ENCODE measurements at places on chromosomes 16 and 17.

DNA sequence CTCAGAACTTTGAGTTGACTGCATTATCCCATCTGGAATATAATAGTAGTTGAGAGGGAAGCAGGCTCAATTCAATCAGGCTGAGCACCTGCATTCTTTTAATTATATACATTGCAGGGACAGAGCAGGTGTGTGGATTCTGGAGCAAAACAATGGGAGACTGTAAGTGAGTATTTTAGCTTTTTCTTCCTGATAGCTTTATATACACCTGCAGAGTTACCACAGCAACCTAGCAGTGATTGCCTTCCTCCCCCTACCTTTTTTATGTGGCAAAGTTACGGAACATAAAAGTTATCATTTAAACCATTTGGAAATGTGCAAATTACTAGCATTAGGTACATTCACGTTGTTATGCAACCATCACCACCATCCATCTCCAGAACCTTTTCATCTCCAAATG is 25.4 kb upstream of the RHOT1 start:
- no peak for DNase-seq

DNA sequence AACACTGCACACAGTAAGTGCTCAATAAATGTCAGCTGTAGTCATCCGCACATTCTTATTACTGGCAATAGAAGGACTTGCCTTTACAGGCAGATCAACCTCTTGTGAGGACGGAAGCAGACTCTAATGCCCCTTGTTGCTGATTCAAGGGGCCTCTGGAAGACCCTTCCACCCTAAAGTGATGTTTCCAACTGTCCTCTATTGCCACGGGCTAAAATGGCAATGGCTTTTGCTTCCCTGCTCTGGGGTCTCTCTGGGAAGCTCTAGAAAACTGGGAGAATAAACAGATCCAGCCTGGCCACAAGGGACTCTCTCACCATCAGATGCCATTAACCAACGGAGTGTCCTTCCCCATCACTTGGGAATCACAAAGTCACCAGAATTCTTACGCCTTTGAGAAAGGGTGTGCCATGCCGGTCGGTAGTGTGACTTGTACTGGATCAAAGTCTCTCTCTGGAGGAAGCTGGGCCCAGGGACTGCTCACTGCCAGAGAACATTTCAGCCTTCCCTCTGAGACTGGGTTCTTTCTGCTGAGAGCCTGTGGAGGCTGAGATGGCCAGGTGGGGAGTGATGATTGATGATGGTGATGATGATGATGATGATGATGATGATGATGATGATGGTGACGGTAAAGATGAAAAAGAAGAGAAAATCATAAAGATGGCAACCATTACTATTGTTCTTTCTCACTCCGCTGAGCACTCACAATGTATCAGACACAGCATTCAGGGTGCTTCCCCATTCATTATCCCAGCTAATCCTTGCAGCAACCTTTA is 146.8 kb downstream of the CYLD start:
- DNase-seq, result no peak

DNA sequence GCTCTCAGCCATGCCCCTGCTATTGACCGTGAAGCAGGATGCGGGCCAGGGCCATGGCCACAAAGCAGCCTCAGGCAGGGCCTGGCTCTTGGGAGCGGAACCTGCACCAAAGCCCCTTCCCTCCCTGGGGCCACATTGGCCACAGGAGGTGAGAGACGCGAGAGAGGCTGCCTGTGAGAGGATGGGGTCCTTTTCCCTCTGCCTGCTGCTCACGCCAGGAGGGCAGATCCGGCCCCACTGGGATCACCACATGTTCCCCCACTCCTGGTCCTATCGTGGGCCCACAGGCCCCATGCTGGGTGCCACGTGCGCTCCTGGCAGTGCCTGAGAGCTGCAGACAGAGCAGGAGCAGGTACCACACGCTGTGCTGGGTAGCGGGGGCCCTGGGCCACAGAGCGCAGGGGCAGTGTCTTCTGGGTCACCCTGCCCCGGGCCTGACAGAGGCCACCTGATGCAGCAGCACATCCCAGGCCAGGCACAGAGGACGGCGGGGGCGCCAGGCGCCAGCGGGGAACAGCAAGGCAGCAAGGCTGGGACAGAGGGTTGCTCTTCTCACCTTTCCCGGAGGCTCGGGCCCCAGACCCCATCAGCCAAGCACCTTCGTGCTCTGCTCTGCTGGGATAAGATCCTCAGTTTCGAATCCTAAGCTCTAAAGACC is 9.2 kb upstream of the NUDT16L1 start:
- no peak for DNase-seq

DNA sequence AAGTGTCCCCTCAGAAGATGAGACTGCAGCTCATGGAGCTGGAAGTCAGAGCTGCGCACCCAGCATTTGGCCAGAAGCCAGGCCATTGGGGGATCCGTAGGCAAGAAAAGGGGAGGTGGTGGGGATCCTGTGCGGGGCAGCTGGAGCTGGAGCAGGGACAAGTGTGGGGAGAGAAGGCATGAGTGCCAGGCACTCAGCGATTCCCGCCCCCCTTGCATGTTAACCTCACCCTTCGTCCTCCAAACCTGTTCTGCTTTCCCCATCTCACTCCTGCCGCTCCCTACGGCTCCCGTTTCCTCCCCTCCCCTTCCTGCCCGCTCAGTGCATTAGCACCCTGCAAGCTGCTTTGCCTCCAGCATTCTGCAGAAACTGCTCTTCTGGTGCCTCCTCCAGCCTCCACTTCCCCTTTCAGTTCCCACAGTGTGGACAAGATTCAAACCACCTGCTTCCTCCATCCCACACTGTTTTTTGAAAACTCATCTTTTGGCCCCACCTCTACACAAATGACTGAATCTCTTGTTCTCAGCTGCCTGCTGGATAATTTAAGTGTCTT is 5.6 kb downstream of the ALOX15 start:
- DNase-seq, result no peak

GRCh38 chr17:40937384-40937819 is at the start of gene KRT23:
TSS of gene KRT23 (minus strand) at chr17:40937646. CDS start at chr17:40936603, 1,043 bp downstream.
- no peak for DNase-seq

DNA sequence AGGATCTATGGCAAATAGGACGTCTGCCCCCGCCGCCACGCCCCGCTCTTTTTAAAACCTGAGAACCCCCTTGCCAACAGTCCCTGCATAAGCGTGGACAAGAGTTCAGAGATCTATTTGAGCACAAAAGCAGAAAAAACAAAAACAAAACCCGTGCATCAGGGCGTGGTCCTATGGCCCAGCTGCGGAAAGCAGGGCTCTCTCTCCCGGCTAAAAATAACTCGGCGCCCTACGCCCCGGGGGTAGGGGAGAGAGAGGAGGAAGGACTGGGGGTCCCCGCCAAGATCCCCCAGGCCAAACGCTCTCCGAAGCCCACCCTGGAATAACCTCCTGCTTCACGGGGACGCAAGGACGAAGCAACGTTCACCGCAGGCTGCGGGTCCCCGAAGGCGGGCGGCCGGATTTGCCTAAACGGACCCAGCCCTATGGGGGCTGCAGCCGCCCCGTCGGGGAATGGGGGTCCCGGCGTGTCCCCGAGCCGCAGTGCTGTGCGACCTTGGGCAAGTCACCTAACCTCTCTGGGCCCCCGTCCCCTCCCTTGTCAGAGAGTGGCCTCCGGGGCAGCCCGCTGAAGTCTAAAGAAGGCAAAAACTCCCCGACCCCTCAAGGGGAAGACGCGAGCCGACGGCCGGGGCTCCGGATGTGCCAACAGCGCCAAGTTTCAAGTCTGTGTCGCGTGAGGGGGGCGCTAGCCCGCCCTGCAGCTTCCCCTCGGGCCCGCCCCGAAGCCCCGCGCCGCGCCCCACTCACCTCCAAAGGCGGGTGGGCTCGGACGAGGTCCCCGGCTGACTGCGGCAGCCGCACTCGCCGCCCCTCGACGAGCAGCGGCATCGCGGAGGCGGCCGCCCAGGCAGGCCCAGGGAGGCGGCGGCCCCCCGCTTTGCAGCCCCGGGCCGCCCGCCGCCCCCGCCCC is 477 bp downstream of the NTAN1 start:
- no peak for DNase-seq

- no peak for DNase-seq
These were observed 8.3 kb downstream of the PITPNM3 start for GRCh38 chr17:6548034-6548433.

DNA sequence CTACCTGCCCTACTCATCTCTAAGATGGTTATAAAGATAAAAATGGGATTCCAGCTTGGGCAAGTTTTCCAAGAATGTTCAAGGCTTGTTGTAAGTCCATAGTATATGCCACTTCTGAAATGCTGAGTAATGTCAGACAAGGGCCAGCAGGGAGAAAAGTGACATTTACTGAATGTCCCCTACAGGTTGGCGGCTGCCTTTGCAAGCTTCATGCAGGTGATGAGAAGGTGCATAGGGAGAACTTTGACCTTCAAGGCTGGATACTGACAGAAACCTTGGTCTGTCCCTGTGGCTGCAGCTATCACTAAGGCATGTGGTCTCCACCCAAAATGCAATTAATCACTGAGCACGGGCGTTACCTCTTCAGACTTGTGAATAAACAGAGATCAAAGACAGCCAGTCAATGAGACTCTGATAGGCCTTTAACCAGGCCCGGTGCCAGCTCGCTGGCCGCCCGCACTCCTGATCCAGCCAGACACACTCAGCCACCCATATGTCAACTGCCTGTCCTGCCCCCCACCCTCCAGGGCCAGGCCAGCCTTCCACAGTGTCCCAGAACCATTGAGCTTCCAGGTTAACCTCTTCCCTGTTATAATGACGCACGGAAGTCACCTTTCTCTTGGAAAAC is 26.8 kb upstream of the AXIN2 start:
- DNase-seq, result no peak

- no peak for DNase-seq
These were observed 12.0 kb upstream of the SLC16A5 start for GRCh38 chr17:75075597-75076336.

DNA sequence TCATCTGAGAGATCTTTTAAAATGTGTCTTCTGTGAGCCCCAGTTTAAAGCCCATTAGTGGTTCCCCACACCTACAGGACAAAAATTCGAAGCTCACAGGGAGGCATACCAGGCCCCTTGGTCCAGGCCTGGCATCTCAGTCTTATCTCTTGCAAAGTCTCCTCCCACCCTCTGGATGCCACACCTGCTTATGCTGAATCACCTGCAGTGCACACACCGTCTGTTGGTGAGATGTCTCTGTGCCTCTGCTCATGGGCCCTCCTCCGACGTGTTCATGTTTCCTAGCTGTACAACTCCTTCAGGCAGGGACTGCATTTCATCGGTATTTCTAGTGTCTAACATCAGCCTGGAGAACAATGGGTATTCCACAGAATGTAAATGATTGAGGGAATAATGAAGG is 41.6 kb downstream of the RNF157 start:
- no peak for DNase-seq

- DNase-seq, result no peak
These were observed 1.6 kb downstream of the CPPED1 start for GRCh38 chr16:12802048-12802447.

Measured in left forelimb (tissue), 1 donor.